ENCODE measurements at places on chromosomes 16 and 17.

GRCh38 chr16:35410438-35410837 is 1951.0 kb downstream of the TP53TG3F start:
- no peak for DNase-seq

DNA sequence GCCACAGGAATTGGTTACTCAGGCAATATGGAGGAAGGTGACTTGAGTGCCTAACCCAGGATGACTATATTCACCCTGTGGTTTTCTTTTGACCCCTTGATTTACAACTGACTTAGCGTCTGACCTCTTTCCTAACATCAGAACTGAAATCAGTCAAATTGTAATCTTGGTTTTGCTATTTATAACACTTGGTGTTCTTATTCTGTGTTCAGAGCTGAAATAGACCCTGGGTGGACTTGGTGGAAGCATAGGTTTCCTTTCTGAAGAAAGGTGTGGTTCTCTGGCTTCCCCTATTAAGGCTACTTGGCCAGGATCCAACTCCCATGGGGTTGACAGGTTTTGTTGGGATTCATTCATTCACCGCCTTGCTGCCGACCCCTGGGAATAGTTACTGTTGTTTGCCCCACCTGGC is 80.8 kb downstream of the CLEC16A start:
- no peak for DNase-seq

- DNase-seq: peak; percentile 94
These were observed 79.0 kb downstream of the GAS7 start for GRCh38 chr17:10119203-10120108.

DNA sequence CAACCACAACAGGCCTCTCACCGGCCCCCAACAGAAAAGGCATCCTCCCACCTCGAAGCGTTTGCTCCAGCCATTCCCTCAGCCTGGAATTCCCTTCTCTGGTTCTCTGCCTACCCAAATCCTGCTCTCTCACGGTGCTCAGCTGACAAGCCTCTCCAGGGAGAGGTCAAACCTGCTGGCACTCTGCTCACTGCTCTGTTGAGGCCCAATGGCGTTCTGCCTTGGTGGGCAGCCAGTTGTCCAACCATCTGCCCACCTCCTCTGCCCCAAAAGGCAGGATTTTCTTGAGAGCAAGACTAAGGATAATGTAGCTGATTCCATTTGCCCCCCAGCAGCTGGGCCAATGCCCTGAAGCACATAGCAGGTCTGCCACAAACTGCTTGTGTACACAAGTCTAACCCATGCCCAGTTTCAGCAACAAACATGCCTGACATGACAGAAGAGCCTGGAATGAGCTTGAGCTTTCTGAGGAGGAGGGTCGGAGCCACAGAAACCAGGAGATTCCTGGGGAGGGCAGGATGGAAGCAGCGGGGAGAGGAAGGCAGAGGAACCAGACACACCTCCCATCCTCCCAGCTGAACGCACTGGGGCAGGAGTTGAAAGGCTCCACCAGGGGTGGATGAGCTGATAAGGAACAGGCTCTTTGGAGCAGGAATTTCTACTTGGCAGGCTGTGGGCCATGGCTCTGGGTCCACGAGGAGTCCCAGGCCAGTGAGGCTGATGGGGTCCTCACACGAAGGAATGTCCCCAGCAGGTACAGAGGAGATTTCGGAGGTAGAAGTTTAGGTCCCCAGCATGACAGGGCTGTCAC is 23.9 kb downstream of the ARHGAP27 start:
- peak; percentile 75 for DNase-seq

- DNase-seq: peak; percentile 33
These were observed 19.8 kb upstream of the ADCY7 start for GRCh38 chr16:50246299-50247122.

Data from ELF-1 (cell line).